ENCODE measurements at places on chromosomes 3 and 15.

DNA sequence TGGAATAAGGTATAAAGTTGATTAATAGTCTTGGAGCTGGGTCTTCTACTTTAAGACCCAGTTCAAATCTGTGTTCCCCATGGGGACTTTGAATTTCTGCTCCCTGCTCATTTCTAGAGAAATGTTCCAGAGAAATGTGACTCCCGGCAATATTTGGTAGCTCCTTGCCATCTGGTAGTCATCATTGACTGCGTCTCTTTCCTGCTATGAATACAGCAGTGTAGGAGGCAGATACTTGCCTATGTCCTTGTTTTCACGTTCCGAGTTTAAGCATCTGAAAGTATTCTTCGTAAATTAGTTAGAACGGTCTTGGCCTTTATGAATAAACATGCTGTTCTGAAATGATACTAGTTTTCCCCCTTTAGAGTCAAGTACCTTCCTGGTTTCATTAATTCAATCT is 352.9 kb downstream of the PTPRG start:
- DNase-seq: no peak

- no peak for DNase-seq
These were observed 10.1 kb downstream of the CLDND1 start for GRCh38 chr3:98512576-98512975.

DNA sequence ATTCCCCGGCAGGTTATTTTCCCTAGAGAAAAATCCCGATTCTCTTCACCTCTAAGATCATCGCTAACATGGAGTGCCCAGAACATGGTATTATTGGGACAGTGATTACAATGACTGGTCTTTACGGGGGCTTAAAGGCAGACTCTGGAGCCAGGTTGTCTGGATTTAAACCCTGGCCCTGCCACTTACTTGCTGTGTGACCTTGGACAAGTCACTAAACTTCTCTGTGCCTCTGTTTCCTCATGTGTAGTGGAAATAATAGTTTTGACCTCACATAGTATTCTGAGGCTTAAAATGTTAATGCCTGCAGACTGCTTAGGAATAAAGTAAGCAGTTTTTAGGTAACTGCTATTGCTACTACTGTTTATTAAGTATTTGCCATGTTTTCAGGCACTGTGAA is 4.4 kb downstream of the PLA2G4D start:
- DNase-seq: no peak

DNA sequence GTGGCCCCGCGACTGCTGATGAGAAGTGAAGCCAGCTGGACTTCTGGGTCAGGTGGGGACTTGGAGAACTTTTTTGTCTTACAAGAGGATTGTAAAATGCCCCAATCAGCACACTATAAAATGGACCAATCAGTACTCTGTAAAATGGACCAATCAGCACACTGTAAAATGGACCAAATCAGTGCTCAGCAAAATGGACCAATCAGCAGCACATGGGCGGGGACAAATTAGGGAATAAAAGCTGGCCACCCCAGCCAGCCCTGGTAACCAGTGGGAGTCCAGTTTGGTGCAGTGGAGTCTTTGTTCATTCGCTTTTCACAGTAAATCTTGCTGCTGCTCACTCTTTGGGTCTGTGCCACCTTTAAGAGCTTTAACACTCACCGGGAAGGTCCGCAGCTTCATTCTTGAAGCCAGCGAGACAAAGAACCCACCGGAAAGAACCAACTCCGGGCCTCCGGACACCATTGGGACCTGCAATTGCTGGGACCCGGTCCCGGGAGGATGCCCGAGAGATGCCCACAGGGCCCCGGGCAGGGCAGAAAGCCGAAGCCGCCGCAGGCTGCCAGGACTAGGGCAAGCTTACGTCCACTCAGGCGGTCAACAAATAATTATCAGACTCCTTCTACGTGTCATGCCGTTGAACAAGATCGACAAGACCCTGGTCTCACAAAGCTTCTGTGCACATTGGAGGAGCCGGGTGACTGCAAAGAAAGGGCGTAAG is 8.3 kb upstream of the NR2E3 start:
- DNase-seq: no peak

GRCh38 chr3:150299201-150299600 is 108.9 kb upstream of the TSC22D2 start:
- no peak for DNase-seq

- no peak for DNase-seq
These were observed 145.8 kb downstream of the CBLB start for GRCh38 chr3:105722943-105723556.

DNA sequence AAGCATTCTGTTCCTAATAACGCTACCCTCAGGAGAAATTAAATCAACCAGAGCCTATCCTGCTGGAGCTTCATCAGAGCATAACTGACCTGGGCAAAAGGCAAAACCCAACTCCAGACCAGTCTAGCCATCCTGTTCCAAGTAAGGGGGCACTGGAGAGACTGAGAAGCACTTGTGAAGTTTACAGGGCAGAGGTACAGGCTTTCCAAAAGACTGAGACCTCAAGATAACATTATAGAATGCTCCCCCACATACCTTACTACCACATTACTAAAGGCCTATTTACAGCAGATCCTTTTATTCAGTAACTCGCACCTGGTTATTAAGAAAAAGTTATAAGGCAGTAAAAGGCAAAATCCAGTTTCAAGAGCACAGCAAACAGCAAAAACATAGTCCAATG is 35.5 kb downstream of the RFX7 start:
- DNase-seq: no peak

All from urinary bladder (tissue), 4 donors.